ENCODE measurements at places on chromosomes 1 and 21. TPM values are rescaled to one million over a fixed set of nuclear protein-coding genes. Genes with fewer than 3 reads are reported as not detected.

- no peak overlapping the region for H3K27ac ChIP-seq
- no peaks in the 10 kb centered on the region for H3K27me3 ChIP-seq
- H3K4me3 ChIP-seq: no peak overlapping the region
- DNase-seq: no peak
Measured at GRCh38 chr21:28963831-28964230, 28.8 kb downstream of the LTN1 start.

DNA sequence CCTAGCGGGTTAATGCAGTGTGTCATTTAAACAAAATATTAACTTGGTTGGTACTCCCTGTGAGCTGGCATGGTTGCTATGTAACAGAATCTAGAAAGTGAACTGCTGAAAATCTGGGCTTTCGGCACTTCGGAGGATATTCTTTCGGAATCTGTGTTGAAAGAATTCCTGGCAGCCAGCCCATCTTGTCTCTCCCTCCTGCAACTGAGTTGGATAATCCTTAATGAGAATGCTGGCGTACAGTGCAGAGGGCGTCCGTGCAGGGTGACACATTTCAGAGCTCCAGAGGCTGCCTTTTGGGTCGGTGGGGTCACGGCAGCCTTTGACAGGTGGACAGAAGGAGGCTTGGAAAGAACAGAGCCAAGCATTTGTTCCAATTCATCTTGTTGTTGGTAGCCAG, 3.7 kb downstream of the KAZN start:
- no peak for DNase-seq
- no peak overlapping the region for H3K4me3 ChIP-seq
- H3K4me1 ChIP-seq: peaks cover 9% of the 10 kb centered on the region
- H3K36me3 ChIP-seq: no peaks in the 10 kb centered on the region

DNA sequence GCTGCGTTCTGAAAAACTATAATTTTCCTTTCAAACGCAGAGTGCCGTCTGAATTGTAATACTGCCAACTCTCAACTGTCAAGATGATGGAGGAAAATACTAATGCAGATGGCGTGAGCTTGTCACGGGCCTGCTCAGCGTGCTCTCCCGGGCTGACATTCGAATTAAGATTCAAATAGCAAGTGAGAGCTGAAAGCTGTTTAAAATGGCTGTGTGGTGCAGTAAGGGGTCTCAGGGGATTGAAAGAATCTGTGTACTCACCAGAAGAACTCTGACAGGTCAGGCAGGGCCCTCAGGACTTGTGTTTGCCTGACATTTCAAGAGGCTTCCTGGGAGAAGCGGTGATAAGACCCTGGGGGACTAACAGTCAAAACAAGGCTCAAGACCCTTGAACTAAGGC, 33.1 kb downstream of the ZMYND12 start:
- no peak for DNase-seq
- H3K27me3 ChIP-seq: peaks cover 22% of the 10 kb centered on the region
- no peaks in the 10 kb centered on the region for H3K4me1 ChIP-seq
- no peak overlapping the region for H3K4me3 ChIP-seq
- H3K27ac ChIP-seq: no peak overlapping the region

SPATA46 gene
- not detected for total RNA-seq

GBP7 gene
- not detected for total RNA-seq

OR10J1 gene
- total RNA-seq: not detected

DNA sequence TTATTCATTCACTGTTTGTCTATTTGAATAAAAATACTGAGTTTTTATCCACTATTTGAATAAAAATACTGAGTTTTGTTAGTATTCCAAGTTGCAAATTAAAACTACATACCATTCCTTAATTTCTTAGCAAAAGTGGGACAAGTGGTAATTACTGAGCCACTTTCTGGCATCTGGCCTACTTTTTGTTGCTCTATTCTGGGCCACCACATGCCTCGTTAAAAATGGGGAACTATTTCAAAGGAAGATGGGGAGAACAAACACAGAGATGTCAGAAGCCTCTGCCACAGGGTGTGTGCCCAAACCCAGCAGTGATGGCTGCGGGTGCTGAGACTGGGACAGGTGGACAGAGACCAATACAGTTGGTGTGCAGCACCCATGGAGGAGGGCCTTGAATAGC, 14.6 kb downstream of the PIGP start:
- H3K27me3 ChIP-seq: no peaks in the 10 kb centered on the region
- DNase-seq: no peak

- peaks cover 24% of the 10 kb centered on the region for H3K4me1 ChIP-seq
- H3K36me3 ChIP-seq: no peaks in the 10 kb centered on the region
- no peak for DNase-seq
- peaks cover 13% of the 10 kb centered on the region for H3K27me3 ChIP-seq
- H3K4me3 ChIP-seq: no peak overlapping the region
- no peak overlapping the region for H3K27ac ChIP-seq
Measured at GRCh38 chr1:169044296-169044695, 62.2 kb upstream of the ATP1B1 start.

DNA sequence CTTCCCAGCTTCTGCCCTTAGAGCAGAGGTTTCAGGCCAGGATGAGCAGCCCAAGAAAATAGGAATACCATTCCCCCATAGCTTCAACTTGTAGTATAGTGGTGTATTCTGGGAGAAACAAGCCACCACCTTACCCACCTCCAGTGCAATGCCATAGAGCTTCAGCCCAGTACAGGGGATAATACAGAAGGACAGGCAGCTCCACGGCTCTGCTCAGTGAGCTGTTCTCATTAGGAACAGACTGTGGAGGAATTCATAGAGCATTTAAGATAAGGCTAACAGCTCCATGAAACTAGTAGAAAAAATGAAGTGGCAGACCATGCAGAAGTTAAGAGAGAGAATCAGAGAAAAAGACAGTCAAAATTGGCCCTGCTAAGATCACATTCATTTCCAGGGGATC, 294.7 kb upstream of the POGK start:
- H3K4me3 ChIP-seq: no peak overlapping the region
- no peaks in the 10 kb centered on the region for H3K4me1 ChIP-seq
- no peaks in the 10 kb centered on the region for H3K36me3 ChIP-seq
- no peaks in the 10 kb centered on the region for H3K27me3 ChIP-seq
- no peak for DNase-seq

GRCh38 chr1:192448026-192448578, 127.5 kb upstream of the RGS1 start:
- no peak for DNase-seq
- H3K4me3 ChIP-seq: no peak overlapping the region
- H3K36me3 ChIP-seq: no peaks in the 10 kb centered on the region
- H3K27me3 ChIP-seq: peaks cover 28% of the 10 kb centered on the region
- no peaks in the 10 kb centered on the region for H3K4me1 ChIP-seq
- H3K27ac ChIP-seq: no peak overlapping the region

- no peak overlapping the region for H3K27ac ChIP-seq
- H3K4me3 ChIP-seq: no peak overlapping the region
- H3K36me3 ChIP-seq: no peaks in the 10 kb centered on the region
- H3K27me3 ChIP-seq: peaks cover 26% of the 10 kb centered on the region
- DNase-seq: no peak
Measured at GRCh38 chr1:202237052-202237451, 43.5 kb downstream of the LGR6 start.

DNA sequence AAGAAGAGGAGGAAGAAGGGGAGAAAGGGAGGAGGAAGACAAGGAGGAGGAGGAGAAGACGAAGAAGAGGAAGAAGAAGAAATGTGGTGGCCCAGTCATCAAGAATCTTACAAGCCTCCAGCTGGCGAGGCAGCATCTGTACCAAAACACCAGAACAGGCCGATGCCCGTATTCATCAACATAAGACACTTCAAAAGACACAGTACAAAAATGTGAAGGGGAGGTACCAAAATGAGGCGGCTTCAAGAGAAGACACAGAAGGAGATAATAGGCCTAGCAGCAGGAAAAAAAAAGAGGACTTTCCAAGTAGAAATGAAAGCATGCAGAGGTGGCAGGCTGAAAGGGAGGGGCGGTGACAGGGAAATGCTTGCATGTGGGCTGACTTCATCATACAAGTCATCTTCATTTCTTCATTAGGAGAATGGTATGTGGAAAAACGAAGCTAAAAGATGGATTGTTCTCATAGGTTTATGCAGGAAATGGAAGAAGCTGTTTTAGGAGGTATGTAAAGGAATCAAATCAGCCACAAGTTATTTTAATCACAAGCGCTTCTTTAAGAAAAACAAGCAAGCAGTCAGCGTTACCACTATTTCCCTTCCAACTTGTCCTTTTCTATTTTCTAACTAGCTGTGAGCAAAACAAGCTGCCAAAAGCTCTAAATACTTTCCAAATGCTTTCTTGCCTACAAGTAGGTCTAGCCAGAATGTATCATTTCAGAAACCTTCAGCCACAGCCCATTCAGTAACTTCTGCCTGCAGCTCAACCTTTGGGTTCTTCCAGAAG, 192.3 kb downstream of the SLC45A1 start:
- peaks cover 45% of the 10 kb centered on the region for H3K4me1 ChIP-seq
- peaks cover 35% of the 10 kb centered on the region for H3K36me3 ChIP-seq
- H3K27ac ChIP-seq: peak overlapping the region; percentile 87
- no peak for DNase-seq

DNA sequence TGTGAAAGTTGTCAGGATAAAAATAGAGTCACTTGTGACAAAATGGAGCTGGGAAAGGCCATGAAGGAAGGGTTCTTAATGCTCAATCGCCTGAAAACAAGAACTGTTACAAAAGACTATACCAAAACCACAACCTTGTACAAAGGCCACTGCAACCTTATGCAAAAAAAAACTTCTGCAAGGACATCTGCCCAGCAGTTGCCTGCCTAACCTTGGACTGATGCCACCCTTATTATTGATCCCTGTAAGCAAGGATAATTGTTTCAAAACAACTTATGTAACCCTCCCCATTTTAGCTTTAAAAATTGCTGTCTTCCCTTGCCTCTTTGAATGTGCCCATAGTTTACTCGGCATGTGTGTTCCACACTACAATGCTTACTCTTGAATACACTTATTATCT, 5.7 kb downstream of the ALG14 start:
- H3K36me3 ChIP-seq: peaks cover 31% of the 10 kb centered on the region
- H3K4me1 ChIP-seq: peaks cover 7% of the 10 kb centered on the region
- no peaks in the 10 kb centered on the region for H3K27me3 ChIP-seq
- H3K4me3 ChIP-seq: no peak overlapping the region
- no peak overlapping the region for H3K27ac ChIP-seq
- DNase-seq: no peak

DNA sequence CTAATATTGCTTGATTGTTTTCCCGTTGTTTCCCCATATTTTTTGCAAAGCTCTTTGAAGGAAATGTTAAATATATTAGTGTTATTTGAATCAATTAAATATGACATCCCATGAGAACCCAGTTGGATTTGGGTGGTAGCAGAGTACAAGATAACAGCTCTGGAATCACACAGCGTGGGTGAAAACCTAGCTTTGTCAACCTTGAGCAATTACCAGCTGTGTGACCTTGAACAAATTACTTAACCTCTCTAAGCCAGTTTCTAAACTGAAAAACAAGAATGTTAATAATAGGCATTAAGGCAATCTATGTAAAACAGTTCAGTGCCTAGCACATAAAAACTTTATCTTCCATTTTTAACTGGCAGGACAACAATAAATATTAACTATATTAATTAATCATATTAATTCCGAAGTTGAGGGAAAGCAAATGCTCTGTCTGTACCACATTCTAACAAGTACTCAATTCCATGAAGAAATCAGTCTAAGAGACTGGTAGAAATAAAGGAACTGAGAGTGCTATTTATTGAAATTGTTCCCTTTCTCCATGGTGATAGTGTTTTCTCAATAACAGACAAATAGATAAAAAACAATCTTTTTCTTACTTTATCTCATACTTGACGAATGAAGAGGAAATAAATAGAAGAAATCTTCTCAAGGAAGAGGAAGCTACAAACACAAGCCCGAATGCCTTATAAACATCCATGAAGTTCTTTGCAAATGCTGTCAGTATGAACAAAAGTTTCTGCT, 27.0 kb downstream of the DNASE2B start:
- H3K27ac ChIP-seq: no peak overlapping the region
- H3K4me1 ChIP-seq: peaks cover 2% of the 10 kb centered on the region
- DNase-seq: no peak
- peaks cover 2% of the 10 kb centered on the region for H3K27me3 ChIP-seq
- no peaks in the 10 kb centered on the region for H3K36me3 ChIP-seq

RPTN gene
- not detected for total RNA-seq

RGS1 gene
- total RNA-seq: 52.9 TPM
